Activated CD8-positive, alpha-beta T cell treated with anti-CD3 and anti-CD28 coated beads, Interleukin-2, amount 10 ng/mL, durations not matched to agents 7 days and 5 days (primary cell): ENCODE measurements at places on chromosomes 3 and 15.

GRCh38 chr3:16309558-16309957, 44.5 kb downstream of the OXNAD1 start:
- DNase-seq, result peak; percentile 81

DNA sequence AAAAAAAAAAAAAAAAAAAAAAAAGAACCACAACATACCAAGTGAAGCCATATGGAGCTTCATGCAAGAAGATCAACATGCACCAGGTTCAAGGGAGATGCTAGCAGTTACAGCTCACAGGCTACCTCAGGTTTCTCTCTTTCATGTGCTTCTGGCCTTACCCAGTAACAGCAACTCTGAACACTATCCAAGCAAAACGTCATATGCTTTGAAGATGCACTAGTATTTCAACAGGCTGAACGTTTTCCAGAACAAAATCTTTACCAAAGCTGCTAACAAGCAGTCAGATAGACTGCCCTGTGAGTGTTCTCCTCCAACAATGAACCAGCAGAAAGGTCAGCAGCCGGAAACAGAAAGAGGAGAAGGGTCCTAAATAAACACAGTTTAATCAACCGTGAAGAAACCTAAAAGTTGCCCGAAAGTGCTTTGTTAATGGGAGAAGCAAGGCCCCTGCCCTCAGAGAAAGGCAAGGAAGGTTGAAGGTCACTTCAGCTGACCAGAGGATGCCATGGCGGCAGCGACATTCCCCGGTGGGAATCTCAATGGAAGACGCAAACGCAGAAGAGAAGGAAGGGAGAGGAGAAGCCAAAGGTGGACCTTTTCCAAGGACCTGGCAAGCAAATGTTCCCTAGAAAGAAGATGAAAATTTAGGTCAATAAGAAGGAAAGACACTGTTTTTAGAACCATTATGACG, 80.1 kb downstream of the CCNL1 start:
- DNase-seq, result no peak

GRCh38 chr3:25454005-25454927, 26.2 kb downstream of the RARB start:
- no peak for DNase-seq

DNA sequence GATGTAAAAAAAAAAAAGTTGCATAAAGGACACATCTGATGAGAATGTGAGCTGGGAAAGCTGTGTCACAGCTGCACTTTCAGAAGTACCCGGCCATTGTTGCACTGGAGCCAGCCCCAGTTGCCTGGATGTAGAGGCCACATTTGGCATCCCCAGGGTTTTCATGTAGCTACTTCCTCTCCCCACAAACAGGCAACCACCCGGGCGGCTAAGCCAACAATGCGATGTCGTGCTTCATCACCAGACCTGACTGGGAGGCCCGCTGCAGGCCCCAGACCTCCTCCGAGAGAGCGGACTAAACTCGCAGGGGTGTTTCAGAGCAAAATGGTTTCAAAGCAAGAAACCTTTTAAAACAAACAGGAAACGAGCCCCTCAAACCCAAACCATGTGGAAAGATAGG, 142.3 kb downstream of the TMCO5A start:
- no peak for DNase-seq

DNA sequence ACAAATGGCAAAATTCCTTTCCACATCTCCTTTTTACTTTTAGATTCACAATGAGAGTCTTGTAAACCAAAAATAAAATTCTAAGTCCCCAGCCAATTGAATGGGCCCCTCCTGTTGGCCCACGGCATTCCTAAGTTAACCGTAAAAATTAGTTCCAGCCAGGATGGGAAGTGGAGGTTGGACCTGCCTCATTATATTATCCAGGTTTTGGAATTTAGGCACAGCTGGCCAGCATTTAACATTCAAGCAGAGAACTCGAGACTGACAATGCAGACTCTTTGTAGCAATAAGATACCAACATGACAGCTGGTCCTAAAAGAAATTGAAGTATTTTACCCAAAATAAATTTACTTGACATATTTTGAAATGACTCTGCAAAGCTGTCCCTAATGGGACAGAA, 321.0 kb upstream of the NAALADL2 start:
- DNase-seq, result no peak

- no peak for DNase-seq
These were observed 27.9 kb downstream of the CHCHD4 start for GRCh38 chr3:14096742-14097141.

GRCh38 chr15:85044894-85045293, 63.2 kb downstream of the PDE8A start:
- DNase-seq, result no peak

DNA sequence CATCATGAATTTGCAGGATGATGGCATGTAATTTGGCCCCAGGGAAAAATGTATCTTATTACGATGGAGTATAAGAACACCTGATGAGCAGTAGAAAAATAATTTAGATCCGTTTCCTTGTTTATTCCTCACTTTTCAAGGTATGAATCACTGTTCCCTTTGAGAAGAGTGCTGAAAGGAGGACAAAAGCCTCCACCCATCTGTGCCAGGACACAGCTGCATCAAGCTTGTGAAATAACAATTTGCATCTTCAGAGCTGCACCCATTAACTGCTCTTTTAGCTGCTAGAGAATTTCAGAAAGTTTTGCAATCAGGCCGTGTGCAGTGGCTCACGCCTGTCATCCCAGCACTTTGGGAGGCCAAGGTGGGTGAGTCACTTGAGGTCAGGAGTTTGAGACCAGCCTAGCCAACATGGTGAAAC, 9.6 kb downstream of the CLDND1 start:
- DNase-seq, result no peak

GRCh38 chr3:178275793-178276192, 260.4 kb upstream of the KCNMB2 start:
- DNase-seq, result no peak

- no peak for DNase-seq
These were observed 359.6 kb upstream of the NECTIN3 start for GRCh38 chr3:110711851-110712516.

DNA sequence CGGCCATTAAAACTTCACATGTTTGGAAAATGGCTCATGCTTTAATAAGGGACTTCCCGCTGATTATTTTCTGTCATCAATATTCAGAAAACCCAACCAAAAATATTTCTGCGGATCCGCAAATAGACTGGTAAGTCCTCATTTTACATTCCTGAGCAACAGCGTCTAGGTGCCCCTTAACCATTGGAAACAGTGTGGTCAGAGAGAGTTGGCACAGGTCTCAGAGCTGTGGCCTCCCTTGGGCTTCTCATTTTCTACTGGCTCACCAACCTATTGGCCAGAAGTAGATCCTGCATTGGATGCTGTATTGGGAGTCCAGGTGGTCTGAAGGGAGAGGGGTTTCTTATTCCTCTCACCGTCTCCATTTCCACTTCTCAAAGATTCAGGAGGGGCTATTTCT, 348.1 kb upstream of the DCBLD2 start:
- DNase-seq, result no peak

GRCh38 chr15:67024314-67024997, 40.9 kb upstream of the SMAD3 start:
- no peak for DNase-seq

GRCh38 chr3:14352002-14352627, 50.3 kb upstream of the SLC6A6 start:
- DNase-seq, result peak; percentile 22

DNA sequence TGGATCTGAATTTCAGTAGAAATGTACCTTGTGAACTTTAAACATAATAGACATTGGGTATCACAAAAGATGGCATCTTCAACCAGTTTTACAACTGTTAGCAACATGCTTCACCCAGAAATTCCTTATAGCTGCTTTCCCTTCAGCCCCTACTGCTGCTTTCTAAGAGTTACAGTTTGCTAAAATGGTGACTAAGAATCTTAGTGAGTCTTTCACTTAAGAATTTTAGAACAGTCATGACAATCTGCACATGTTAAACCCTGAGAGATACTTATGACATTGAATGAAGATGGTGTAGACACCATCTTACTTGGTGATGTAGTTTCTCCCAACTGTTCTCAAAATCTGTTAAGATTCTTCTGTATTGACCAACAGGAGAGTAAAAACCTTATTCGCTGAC, 129.7 kb upstream of the UBE2E1 start:
- no peak for DNase-seq

DNA sequence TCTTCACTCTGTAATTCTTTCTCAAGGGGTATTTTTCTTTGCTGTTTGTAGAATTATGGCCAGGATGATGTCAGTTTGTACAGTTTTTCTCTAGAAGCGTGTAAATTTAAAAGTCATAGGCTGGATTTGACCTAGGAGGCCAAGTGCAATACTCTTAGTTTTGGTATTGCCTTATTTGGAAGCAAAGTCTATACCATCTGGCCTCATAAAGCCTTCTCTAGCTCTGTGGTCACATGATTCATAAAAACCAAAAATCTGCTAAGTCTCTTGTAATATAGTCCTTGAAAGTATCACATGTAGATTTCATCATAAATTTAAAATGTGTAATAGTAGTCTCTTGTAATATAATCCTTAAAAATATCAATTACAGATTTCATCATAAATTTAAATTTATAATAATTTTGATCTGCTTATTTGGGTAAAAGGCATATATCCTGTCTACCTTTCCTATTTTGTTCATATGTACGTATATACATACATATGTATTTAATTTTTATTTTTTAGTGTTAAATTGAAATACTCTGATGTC, 25.6 kb downstream of the TEX9 start:
- DNase-seq, result no peak

GRCh38 chr15:42084465-42085235, 9.7 kb downstream of the PLA2G4D start:
- DNase-seq, result peak; percentile 54

DNA sequence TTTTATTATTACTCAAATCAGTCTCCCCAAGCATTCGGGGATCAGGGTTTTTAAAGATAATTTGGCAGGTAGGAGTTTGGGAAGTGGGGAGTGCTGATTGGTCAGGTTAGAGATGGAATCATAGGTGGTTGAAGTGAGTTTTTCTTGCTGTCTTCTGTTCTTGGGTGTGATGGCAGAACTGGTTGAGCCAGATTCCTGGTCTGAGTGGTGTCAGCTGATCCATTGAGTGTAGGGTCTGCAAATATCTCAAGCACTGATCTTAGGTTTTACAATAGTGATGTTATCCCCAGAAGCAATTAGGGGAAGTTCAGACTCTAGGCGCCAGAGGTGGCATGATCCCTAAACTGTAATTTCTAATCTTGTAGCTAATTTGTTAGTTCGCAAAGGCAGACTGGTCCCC, 20.6 kb upstream of the TRANK1 start:
- DNase-seq, result no peak

GRCh38 chr15:68817304-68818065, 3.2 kb downstream of the ANP32A start:
- peak; percentile 78 for DNase-seq

DNA sequence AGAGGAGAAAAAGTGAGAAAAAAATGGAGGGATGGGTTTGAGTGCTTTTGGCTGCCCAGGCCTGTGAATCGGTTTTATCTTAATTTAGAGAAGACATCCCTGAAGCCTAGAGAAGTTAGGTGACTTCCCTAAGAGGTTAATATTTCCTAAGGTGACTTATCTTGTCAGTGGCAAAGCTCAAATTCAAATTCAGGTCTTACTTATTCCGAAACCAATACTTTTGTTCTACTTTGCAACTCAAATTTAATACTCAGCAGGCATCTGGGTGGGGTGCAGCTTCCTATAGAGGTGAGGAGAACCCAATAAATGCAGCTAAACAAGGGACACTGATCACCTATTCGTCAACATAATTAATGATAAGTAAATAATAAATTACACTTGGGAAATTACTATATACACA, 54.9 kb upstream of the MYRIP start:
- DNase-seq, result no peak

DNA sequence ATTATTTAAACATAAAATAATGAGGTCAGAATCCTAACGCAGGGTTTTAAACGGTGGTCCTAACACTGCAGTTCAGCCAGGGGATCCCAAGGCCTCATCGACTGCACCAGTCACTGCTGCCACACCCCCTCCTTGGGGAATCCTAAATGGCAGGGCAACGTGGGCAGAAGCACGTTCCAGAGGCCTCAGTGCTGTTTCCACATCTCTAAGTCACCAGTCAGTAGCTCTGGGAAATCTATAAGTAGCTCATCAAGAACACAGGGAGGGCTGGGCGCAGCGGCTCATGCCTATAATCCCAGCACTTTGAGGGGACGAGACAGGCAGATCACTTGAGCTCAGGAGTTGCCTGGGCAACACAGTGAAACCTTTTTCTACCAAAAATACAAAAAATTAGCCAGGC, 47.5 kb downstream of the PRTG start:
- DNase-seq, result no peak

DNA sequence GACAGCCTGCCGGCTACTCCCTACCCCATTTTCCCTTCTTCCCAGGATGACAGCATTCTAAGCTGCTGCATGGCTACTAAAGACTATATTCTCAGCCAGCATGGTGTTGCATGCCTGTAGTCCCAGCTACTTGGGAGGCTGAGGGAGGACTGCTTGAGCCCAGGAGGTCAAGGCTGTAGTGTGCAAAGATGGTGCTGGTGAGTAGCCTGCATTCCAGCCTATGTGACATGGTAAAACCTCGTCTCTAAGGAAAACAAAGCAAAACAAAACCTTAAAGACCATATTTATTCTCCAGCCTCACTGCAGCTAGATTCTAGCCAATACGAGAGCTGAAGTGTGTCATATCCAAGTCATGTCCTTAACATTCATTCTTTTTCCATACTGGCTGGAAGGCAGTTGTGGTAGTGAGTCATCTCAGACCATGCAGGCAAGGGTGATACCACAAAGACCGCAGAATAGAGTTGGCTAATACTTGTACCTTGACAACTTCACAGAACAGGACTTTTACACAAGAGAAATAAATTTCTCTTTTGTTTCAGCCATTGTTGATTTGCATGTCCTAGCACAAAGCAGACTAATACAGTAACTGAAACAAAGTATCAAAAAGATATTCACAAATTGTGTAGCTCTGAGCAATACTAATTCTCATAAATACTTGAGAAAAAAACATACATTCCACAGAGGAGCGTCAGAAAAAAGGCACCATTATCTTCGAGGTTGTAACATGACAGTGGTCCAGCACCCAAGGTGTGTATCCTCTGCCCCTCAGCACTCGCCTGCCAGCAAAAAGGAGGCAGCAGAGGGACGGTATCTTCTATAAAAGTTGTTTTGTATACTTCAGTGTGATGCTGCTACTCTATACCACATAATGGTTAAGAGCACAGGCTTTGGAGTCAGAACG, 14.8 kb downstream of the PBRM1 start:
- DNase-seq, result peak; percentile 46

GRCh38 chr3:142088522-142088921, 60.8 kb downstream of the TFDP2 start:
- DNase-seq, result no peak

GRCh38 chr3:5016211-5017161, 37.2 kb downstream of the BHLHE40 start:
- peak; percentile 71 for DNase-seq

DNA sequence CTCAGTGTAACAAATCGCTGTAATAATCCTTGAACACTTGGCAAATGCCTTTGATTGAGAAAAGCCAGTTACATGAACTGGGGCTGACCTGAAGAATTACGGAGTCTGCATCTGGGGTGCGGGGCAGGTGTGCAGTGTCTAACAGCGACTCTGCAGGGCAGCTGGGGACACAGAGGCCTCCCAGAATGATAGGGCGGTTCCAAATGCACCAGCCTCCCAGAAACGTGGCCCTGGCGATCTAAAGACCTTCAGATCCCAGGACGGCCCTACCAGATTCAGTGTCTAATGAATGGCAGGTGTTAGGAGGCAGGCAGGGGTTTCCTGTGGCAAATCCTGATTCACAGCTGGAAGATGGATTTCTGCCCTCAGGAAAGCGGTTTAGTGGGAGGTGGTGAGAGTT, 100.5 kb upstream of the RGMA start:
- DNase-seq, result no peak
